ENCODE measurements at places on chromosomes 7 and 10.

DNA sequence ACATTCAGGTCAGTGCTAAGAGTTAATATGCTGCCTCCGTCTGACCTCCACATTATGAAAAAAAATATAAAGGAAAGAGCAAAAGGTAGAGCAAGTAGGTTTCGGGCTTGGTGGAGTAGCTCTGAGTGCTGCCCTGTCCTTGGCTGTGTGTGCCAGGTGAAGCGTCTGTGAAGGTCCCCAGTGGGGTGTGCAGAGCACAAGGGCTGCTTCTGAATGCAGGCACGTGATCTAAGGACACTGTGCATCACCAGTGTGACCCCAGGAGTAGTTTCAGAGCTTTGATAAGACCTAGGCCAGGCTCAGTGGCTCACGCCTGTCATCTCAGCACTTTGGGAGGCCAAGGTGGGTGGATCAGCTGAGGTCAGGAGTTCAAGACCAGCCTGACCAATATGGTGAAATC is 36.0 kb downstream of the KLF6 start:
- no peak for DNase-seq

DNA sequence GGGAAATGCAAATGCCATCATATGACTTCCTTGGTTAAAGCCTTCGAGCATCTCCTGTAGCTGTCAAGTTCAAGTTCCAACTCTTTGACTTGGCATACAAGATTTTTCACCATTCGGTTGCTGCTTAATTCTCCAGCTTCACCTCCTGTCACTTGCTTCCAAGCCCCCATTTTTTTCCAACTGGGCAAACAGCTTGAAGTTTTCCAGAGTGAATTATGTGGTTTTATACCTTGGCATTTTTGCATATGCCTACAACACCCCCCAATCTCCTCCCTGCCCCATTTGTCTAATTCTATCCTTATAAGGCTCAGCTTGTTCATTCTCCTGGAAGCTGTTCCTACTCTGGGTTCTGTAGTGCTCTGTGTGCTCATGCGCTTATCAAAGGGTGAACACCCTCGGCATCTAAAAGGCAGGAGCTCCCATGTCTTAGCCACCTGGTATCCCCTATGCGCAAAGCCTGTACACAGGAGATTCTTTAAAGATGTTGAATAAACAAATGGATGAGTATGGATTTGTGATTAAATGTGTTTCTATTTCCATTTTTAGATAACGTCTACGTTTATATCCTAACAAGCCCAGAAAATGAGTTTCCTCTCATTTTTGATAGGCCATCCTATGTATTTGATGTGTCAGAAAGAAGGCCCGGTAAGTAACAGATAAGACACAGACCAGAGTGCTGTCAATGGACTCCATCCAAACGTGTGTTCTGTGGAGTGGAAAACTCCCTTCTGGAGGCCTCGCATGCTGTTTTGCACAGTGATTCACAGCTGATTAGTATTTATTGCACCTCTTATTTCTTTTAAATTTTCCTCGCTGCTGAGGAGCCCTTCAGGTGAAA is 52.5 kb downstream of the CDHR3 start:
- no peak for DNase-seq

- DNase-seq = no peak
These were observed 1059.8 kb downstream of the LRMDA start for GRCh38 chr10:76491216-76491615.

DNA sequence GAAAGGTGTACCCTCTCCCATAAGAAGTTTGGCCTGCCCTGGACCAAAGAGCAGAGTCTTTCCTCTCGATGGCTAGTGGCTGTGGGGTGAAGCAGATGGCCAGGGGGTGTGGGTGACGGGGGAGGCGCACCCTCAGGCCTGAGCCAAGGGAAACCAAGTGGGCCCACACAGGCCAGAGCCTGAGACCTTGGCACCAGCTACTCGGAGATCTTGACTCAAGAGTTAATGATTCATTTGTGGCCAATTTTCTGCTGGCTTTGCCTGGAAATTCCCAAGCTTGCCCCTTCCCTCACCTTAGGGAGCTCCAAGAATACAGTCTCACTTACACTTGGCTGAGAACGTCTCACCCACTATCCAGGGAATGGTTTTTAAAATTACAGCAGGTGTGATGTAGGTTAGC is 42.7 kb downstream of the ZMIZ1 start:
- no peak for DNase-seq

- DNase-seq = no peak
These were observed 183.7 kb upstream of the ANK3 start for GRCh38 chr10:60573336-60573735.

DNA sequence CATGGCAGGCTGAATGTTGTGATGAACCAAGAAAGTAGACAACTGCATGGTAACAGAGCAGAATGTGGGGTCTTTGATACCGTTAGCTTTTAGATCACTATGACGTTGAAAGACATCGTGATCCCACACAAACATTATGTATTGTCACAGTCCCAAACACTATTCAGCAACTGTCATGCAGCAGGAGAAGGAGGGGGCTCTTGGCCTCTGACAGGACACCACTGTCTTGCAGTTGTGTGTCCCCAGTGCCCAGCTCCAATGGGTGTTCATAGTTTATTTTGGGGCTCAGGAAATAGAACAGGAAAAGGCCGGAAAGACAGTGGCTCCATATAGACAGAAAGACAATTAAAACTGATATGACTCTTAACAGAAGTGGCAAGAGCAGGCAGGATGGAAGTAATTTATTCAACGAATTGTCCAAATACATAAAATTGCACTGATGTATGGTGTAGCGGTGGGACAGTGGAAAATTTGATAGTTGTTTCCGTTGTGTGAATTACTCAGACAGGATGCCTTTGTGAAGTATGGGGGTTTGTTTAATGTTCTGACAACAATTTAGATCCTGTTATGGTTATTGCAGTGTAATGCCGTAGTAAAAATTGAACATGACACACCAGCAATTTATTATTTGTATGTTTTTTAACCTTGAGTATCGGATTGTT is 292.0 kb downstream of the LRMDA start:
- no peak for DNase-seq

GRCh38 chr10:986137-986825 is 2.0 kb upstream of the GTPBP4 start:
- DNase-seq = no peak

DNA sequence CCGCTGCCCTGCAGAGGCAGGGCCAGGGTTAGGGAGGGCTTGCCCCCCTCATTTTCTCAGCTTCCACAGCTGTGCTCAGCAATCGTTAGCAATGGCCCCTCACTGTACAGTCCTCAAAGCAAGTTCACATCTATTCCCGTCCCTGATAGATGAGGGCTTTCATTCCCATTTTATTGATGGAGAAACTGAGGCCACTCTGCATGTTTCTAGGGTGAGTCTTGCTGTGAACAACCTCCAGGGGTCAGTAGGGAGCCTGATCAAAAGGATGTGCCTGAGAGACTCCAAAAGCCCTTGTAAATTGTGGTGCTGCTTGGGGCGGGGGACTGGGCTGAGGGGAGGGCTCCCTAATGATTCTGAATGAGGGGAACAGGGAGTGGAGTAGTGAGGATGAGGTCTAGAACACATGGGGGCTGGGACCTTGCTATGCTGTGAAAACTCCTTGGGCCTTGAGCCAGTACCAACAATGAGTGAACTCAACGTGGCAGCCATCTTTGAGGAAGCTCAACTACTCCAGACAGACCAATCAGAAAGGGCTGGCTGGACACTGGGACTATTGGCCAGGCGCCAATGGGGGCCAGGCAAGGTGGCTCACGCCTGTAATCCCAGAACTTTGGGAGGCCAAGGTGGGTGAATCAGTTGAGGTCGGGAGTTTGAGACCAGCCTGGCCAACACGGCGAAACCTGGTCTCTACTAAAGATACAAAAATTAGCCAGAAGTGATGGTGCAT is 6.7 kb upstream of the GRIFIN start:
- DNase-seq = no peak

- DNase-seq = no peak
These were observed 48.8 kb downstream of the HOXA1 start for GRCh38 chr7:27046854-27047549.

- no peak for DNase-seq
These were observed 5.4 kb downstream of the TSPAN13 start for GRCh38 chr7:16758631-16759611.

DNA sequence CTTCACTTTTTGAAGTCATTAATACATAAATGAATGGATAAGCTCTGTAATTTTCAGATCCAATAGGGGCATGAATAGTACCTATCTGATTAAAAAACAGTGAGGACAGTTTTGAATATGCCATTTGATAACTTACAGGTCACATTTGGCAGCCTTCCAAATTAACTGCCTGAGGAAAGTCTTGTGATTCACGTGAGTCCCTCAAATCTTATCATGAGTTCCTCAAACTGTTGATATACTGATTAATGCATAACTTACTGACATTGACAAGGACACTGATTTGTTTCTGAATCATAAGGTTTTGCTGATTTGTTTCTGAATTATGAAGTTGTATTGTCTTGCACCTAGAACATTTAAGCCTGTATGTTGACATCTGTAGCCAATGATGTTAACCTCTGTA is 55.1 kb downstream of the ANKMY2 start:
- DNase-seq = no peak

GRCh38 chr7:4073750-4074149 is 608.3 kb upstream of the FOXK1 start:
- DNase-seq = no peak

DNA sequence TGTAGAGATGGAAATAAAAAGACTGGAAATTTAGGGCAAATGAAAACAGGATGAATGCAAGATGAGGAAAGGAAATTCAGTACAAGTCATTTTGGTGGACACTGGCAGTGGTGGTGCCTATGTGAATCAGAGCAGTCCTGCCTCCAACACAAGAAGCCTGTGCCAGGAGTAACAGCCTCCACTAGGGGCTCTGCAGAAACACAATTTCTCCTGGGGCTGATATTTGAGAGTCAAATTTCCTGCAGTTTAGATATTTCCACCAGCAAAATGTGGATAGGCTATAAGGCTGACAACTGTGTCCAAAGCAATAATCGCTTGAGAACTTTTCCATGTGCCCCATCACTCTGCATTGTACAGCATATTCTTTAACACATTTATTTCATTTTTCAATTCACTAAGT is 4.7 kb upstream of the PLXDC2 start:
- DNase-seq = no peak

DNA sequence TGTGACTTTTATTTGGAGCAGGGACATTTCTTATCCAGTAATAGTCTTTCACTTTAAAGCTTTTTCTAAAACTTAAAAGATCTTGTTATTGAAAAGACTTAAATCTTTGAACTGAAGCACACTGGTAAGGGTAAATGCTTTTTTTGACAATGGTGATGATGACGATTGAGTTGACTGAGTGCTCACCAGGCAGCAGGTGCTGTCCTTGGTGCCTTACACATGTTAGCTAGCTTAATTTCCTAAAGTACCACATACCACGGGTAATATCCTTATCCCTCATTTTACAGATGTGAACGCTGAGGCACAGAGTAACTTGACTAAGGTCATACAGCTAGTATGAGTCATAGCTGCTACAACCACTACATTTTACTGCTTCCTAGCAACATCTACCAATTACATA is 200.0 kb downstream of the XPNPEP1 start:
- no peak for DNase-seq

GRCh38 chr10:65355141-65355680 is 1570.6 kb upstream of the LRRTM3 start:
- no peak for DNase-seq

DNA sequence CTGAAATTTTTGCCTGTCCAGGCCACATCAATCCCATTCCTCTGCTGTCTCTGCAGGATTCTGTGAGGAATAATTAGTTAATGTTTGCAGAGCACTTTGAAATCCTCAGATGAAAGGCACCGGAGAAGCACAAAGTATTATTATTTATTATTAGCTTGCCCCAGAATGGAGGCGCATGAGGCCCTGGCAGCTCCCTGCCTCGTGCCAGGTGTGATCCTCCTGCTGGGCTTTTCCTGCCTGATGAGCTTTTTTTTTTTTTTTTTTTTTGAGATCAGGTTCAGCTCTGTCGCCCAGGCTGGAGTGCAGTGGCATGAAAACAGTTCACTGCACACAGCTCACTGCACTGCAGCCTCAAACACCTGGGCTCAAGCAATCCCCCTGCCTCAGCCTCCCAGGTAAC is 65.2 kb downstream of the TCF7L2 start:
- DNase-seq = no peak

DNA sequence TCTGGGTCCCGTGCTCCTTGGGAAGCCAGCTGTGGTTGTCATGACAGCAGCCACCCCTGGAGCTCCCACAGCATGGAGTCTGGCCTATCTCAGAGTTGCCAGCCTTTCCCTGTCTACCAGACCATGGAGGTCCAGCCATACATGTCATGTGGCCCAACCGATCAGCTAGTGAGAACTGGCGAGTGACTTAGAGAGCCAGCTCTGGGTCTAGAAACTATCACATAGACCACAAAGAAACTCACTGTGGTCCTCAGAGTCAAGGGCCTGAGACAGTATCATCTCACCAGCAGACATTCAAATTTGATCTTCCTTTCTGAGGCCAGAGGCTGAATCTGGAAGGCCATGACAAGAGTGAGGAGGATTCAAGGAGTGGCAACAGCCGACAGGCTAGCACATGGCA is 223.3 kb upstream of the GPR26 start:
- no peak for DNase-seq

GRCh38 chr10:64075604-64076003 is 554.4 kb downstream of the REEP3 start:
- DNase-seq = no peak

DNA sequence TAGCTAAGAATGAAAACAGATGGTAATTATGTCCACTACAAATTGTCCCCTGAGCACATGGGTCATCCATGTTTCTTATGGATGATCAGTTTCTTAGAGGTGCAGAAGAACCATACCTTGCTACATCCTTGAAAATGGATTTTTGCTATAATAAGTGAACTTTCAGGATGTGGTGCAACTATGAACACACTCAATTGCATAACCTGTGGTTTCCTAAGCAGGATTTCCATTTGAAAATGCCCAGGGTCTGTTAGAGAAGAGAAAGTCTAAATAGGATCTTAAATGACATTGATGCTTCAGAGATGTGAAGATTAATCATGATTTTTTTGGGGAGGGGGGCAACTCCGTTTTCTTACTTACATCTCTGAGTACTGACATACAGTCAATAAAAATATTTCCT is 39.6 kb upstream of the CACNB2 start:
- no peak for DNase-seq

DNA sequence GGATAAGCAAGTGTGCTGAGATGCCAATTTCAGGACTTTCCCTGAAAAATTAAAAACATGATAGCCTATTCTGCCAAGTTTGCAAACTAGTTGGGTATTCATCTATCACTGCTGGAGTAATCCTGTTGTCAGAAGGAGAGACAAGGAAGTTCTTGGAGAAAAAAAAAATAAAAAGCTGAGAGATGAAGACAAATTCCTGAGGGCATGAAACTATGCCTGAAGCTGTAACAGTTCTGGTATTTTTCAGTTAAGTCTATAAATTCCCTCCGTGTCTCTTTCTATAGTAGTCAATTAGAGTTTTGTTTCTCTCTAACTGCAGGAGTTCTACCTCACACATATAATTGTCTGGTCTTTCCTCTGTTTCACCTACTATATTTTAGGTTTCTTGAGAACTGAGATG is 95.7 kb downstream of the DGKB start:
- no peak for DNase-seq

DNA sequence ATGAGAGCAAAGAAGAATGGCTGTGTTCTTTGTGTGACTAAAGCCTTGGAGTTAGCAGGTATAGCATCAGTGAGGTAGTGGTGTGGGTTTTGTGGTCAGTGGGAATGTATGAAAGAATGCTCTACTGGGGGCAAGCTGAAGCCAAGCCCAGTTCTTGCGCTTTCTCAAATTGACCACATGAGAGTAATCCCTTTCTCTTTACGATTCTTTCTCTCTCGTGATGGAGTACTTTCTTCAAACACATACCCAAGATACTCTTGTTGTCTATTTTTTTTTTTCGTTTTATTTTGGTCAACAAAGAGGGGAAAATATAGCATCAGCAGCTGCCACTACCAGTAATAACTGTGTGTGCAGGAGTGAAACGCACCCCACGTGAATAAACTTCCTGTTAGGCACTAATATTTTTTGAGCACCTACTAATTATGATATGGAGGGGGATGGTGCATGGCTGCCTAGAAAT is 8.4 kb upstream of the PANK1 start:
- no peak for DNase-seq
